ENCODE measurements at places on chromosomes 4 and X.

DNA sequence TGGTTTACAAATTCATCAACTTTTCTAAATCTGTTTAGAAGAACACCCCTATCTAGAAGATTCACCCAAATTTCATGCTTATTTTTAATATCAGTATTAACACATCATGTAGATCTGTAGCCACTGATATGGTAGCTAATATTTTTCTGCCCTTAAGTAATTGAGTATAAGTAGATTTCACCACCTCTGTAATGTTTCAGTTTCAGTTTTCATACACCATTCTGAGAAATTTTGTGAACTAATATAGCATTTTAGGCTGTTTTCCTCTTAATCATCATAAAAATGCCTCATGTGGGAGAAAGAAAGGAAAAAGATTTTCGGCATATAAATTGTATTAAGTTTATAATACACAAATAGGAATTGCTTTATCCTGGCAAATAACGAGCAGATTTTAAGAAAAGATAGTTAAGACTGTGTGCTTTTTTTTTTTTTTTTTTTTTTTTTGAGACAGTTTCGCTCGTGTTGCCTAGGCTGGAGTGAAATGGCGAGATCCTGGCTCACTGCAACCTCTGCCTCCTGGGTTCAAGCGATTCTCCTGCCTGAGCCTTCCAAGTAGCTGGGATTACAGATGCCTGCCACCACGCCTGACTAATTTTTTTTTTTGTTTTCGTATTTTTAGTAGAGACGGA lies 21.4 kb upstream of the RBPJ start:
- DNase-seq: no peak

- no peak for DNase-seq
Observed at GRCh38 chrX:45502396-45502795, 301.7 kb upstream of the DIPK2B start.

- no peak for DNase-seq
Observed at GRCh38 chr4:8157496-8157895, 1.1 kb downstream of the ABLIM2 start.

DNA sequence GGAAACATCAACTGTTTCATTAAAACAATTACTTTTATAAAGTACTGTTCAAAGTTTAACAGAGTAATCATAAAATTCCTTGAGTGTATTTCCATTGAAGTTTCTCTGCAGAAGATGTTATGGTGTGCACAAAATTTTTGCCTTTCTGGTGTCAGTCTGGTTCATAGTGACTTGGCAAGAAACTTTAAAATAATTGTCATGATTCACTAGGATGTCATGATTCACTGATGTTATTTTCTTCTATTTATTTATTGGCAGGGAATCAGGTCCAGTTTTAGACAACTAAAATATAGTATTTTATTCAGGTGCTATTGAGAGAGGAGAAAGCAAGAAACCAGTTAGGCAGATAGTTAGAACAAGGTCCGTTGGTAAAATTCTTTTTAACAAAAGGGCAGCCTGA lies 3.8 kb downstream of the UGT2A1 start:
- DNase-seq: no peak
